ENCODE measurements at places on chromosomes 1 and 21.

DNA sequence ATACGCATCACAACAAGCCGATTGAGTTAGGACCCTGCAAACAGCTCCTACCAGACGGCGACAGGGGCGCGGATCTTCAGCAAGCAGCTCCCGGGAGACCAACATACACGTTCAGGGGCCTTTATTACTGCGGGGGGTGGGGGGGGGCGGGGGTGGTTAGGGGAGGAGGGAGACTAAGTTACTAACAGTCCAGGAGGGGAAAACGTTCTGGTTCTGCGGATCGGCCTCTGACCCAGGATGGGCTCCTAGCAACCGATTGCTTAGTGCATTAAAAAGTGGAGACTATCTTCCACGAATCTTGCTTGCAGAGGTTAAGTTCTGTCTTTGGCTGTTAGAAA is 162.0 kb downstream of the RUNX1 start:
- no peak for DNase-seq

- DNase-seq = no peak
Measured at GRCh38 chr1:228378873-228379460, 27.7 kb downstream of the TRIM11 start.

DNA sequence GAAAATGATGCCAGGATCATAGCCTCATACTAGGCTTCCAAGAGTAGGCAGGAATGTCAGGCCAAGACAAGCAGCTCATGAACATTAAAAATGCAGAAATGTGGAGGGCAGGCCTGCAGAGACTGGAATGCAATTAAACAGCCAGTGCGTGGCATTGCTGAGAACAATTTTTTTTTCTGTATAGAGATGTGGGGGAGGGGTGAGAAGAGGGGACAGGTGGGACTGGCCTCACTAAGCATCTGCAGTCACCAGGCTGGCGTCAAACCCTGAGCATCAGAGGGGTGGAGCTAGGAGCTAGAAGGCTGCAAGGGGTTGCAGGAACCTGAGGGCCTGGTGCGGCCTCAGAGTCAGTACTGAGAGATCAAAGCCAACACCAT is 114.1 kb downstream of the TNR start:
- DNase-seq = no peak

DNA sequence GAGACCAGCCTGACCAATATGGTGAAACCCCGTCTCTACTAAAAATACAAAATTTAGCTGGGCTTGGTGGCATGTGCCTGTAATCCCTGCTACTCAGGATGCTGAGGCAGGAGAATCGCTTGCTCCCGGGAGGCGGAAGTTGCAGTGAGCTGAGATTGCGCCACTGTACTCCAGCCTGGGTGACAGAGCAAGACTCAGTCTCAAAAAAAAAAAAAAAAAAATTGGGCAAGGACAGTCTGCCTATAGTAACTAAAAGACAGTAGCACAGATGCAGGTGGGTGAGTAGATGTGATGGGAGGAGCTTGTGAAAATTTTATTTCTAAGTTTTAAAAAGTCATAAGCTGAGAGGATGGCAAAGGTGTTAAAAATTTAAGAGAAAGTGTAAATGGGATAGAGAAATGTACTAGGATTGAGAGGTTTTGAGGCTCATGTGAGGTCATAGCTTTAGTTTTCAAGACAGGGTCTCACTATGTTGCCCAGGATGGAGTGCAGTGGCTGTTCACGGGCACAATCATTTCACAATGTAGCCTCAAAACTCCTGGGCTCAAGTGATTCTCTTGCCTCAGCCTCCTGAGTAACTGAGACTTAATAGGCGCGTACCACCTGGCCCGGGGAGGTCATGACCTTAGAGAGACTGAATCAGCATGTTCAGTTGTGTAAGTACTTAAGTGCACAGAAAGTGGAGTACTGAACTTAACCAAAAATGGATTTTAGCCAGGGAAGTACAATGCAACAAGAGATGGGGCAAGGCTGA is 33.7 kb downstream of the PTP4A2 start:
- DNase-seq = no peak

DNA sequence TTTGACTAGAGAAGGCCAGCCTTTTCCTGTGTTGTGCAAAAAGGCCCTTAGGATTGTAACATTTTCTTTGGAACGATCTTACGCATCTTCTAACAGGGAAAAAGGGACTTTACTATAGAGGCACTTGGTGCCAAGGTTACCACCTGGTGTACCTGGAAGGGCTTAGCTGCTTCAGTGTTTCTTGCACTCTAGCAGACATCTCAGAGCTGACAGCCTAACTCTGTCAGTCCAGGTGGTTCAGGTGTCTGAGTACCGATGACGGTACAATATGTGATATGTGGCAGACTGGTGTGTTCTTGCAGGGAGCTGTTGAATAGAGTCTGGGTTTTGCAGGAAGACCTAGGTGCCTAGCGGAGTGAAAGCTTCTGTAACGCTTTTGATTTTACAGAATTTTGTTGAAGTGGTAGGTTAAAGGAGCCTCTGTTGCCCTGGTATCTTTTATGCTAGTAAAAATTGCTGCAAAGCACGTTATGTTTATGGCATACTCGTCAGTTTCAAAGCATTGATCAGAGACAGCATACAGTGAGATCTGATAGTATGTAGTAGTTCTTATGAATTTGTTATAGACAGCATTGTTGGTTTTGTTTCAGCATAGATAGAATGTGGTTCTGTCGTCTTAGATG is 1.4 kb downstream of the MAGI3 start:
- DNase-seq = no peak

GRCh38 chr1:205950280-205950679 is 7.0 kb upstream of the SLC26A9 start:
- DNase-seq = no peak

All from stimulated activated CD4-positive, alpha-beta T cell treated with anti-CD3 and anti-CD28 coated beads, Interleukin-1b, Interleukin-23, amount 100 ng/mL, for 1 hour (primary cell).